ENCODE measurements at places on chromosomes 13 and 19.
A peak's percentile ranks its signal among the peaks of the same experiment; 100 is the strongest.

GRCh38 chr13:60755380-60756163 lies 358.6 kb downstream of the TDRD3 start:
- no peak for DNase-seq

DNA sequence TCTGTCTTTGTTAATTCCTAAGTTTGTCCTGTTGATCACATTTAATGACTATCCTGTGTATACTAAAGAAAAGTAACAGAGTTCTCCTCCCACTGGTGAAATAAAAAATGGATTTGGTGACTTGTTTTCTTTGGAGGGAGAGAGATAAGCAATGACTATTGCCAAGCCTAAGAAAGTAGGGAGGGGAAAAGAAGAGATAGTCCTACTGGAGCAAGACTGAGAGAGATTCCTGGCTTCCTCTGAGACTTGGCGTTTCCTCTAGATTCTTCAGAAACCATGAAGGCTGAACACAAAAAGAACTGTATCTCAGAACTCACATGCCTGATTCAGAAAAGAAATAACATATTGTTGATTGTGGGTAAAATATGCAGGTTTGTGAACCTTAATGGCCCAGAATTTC lies 406.5 kb downstream of the FOXO1 start:
- DNase-seq, result no peak

DNA sequence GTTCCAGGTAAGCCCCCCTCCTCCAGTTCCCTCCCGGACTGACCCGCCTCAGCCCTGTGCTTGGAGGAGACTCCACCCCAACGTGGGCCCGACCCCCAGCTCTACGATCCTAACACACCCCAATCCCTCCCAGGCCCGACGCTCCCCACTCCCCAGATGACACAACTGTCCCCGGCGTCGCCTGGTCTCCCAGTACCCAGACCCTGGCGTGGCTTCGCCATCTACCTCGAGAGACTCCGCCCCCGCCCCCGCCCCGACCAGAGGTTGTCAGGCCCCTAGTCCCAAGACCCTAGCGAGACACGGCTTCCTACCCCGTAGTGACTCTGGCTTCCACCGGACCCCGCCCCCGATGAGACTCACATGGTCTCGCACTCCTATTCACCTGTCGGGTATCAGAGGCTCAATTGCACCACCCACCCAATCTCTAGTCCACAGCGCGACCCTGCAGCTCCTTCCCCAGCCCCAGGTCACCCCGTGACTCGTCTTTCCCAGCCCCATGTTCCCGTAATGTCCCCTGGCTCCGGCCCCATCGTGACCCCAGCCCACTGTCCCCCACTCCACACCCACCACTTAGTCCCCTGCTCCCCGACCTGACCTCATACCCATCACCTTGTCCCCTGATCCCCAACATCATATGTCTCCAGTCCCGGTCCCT lies 2.9 kb downstream of the CD37 start:
- no peak for DNase-seq

DNA sequence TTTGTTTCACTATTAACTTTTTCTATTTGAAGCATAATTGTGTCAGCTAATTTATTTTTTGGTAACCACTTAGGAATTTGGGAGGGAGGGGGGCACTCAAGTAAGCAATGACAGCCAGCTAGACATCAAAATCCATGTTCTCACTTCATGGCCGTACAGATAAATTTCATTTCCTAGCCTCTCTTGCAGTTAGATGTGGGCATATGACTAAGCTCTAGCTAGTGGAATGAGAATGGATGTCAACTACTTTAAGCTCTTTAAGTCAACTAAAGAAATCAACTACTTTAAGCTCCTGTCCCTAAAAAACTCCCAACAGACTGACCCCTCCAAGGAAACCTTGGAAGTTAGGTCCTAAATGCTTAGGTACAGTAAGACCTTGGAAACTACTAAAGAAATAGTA lies 92.0 kb downstream of the KCNRG start:
- DNase-seq, result no peak

DNA sequence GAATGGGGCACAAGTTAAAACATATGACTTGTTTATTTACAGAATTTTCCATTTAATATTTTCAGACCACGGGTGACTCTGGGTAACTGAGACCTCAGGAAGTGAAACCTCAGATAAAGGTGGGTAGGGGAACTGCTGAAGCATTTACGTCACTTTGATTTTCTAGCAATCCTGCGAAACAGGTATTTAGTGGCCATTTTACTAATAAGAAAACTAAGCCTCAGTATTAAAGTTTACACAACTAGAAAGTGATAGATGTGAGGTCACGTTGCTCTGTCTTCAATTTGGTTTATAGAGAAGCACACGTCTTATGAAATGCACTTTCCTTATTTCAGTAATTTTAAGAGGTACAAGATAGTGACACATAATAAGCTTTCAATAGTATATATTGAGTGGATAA lies 402.8 kb downstream of the FGF9 start:
- DNase-seq, result no peak

- no peak for DNase-seq
Observed at GRCh38 chr13:98476106-98476505, 100.8 kb downstream of the STK24 start.

GRCh38 chr13:81568824-81569223 lies 1227.9 kb upstream of the SPRY2 start:
- DNase-seq, result no peak

GRCh38 chr13:101127741-101128353 lies 288.5 kb downstream of the NALCN start:
- DNase-seq, result peak; percentile 45

- no peak for DNase-seq
Observed at GRCh38 chr19:35285095-35285449, 2.7 kb downstream of the HAMP start.

DNA sequence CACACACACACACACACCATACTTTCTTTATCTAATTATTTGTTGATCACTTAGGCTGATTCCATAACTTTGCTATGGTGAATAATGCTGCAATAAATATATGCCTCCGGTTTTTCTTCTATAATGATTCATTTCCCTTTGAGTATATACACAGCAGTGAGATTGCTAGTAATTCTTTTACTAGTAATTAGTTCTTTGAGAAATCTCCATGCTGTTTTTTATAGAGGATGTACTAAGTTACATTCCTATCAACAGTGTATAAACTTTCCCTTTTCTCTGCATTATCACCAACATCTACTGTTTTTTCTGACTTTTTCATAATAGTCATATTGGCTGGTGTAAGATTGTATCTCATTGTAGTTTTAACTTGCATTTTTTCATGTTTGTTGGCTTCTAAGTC lies 1405.1 kb downstream of the PCDH9 start:
- DNase-seq, result no peak

DNA sequence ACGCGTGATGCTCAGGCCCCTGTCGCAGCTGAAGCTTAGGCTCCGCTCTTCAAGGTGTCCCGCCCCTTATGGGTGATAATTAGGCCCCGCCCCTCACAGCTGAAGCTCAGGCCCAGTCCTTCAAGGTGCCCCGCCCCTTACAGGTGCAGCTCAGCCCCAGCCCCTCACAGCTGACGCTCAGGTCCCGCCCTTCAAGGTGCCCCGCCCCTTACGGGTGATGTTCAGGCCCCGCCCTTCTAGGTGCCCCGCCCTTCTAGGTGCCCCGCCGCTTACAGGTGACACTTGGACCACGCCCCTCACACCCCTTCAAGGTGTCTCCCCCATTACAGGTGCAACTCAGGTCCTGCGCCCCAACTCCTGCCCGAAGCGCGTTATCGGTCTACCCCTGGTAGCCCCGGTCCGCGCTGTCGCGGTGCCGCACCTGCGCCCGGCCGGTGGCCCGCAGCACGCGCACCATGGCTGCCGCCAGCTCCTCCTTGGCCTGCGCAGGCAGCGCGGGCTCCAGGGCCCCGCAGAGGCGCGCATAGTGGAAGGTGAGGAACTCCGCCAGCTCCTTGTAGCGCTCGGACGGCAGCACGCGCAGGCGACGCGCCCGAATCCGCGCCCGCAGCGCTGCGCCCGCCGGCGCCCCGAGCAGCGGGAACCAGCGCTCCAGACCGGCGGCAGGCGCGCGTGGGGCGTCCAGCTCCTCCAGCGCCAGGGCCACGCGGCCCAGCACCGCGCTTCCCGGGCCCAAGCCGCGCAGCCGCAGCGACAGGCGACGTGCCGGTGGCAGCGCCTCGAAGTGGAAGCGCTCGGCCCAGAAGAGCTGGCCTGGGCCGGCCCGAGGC lies 7.3 kb downstream of the RASAL3 start:
- DNase-seq, result no peak

- DNase-seq, result no peak
Observed at GRCh38 chr13:40379794-40380578, 286.5 kb downstream of the FOXO1 start.

- DNase-seq, result no peak
Observed at GRCh38 chr19:9354651-9355050, 8.2 kb upstream of the ZNF177 start.

GRCh38 chr19:18894254-18895037 lies 1.5 kb downstream of the CERS1 start:
- DNase-seq, result no peak

GRCh38 chr19:50329146-50329925 lies at the start of gene KCNC3:
TSS of gene KCNC3 (minus strand) at chr19:50329377. CDS start at chr19:50329082, 295 bp downstream.
- peak; percentile 90 for DNase-seq

DNA sequence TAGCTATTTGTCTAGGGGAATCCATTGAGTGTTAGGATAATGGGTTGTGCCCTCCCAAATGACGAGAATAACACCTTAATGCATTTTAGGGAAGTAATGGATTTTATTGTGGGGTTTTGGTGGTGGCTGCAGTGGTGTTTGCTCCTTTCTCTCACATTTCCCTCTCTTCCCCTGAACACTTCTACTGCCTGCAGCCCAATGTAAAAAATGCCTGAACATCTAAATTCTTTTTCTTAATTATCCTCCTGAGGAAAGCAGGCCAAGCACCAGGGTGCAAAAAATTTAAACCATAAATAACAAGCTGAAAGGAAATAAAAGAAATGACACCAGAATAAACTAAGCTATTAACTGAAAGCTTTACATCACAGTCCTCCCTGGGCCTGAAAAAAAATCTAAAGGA lies 57.3 kb upstream of the PCDH8 start:
- no peak for DNase-seq

- no peak for DNase-seq
Observed at GRCh38 chr13:33251131-33251661, 34.4 kb downstream of the STARD13 start.

GRCh38 chr13:36630181-36630803 lies 43.5 kb upstream of the SERTM1 start:
- DNase-seq, result no peak

DNA sequence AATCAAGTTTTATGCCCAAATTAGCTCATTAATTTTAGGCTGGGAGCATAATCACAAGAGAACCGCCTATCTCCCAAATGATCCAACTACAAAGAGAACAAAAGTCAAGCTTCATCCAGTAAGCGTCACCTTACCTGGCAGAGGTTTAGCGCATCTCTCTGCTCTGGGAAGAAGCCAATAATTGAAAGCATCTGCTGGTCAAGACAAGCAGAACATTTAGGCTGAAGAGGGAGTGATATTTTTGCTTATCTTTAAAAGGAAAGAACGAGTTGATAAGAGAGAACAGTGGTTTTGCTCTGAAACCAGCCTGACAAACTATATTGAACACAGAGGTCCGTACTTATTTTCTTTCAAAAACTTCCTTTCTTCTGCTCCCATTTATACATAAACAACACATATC lies 242.1 kb downstream of the ENOX1 start:
- no peak for DNase-seq

DNA sequence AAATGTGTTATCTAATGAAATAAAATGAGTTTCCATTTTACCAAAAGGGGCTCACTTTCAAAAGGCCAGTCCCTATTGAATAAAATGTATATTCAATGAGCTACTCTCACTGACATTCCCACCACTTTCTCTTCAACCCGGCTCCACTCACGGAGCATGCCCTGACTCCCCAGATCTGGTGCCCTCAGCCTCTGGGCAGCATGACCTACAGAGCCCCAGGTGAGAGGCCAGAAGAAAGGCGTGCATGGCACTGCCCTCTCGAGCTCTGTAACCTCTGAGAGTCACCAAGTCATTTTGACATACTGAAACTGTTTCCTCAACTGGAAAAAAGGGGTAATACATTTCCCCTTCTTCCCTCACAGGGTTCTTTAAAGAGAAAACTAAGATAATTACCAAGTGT lies 25.2 kb upstream of the SIAH3 start:
- DNase-seq, result no peak

GRCh38 chr13:25806264-25806974 lies 245.4 kb downstream of the SHISA2 start:
- DNase-seq, result no peak

GRCh38 chr13:19156013-19156825 lies 25.4 kb downstream of the TUBA3C start:
- no peak for DNase-seq

- no peak for DNase-seq
Observed at GRCh38 chr19:9818175-9818733, 625 bp downstream of the FBXL12 start.

DNA sequence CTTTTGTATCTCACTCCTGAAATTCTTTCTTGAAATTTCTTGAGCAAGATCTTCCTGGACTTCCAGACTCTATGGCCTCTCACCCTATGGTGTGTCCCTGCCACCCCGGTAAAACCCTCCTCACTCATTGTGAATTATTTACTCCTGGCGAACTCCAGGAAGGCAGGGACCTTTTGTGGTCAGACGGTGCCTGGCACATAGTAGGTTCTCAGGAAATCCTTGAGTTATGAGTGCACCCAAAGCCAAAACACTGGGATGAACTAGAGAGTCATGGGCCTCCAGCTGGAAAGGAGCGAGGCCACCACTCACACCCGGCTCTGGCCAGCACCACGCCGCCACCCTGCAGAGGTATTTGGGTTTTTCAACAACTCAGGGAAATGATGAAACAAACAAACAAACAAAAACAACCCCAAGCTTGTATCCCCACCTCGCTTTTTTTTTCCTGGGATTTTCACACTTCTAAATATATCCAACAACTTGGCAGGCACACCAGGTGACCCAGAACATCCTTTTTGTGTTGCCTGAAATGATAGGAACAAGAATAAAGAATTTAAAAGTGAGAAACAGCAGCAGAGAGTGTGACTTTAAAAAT lies 11.2 kb downstream of the HPN start:
- DNase-seq, result no peak

GRCh38 chr13:36420437-36420891 lies 11.8 kb upstream of the CCNA1 start:
- peak; percentile 59 for DNase-seq

Measured in CD4-positive, alpha-beta T cell treated with Interleukin-2 at 100 ng/mL for 4 hours (primary cell).